ENCODE measurements at places on chromosomes 13 and 19. TPM values are rescaled to one million over a fixed set of nuclear protein-coding genes. Genes with fewer than 3 reads are reported as not detected.

GRCh38 chr19:55253842-55254624 is 4.8 kb downstream of the PPP6R1 start:
- DNase-seq: no peak

- no peak for DNase-seq
Measured at GRCh38 chr13:21316376-21316775, 139.9 kb downstream of the MRPL57 start.

DNA sequence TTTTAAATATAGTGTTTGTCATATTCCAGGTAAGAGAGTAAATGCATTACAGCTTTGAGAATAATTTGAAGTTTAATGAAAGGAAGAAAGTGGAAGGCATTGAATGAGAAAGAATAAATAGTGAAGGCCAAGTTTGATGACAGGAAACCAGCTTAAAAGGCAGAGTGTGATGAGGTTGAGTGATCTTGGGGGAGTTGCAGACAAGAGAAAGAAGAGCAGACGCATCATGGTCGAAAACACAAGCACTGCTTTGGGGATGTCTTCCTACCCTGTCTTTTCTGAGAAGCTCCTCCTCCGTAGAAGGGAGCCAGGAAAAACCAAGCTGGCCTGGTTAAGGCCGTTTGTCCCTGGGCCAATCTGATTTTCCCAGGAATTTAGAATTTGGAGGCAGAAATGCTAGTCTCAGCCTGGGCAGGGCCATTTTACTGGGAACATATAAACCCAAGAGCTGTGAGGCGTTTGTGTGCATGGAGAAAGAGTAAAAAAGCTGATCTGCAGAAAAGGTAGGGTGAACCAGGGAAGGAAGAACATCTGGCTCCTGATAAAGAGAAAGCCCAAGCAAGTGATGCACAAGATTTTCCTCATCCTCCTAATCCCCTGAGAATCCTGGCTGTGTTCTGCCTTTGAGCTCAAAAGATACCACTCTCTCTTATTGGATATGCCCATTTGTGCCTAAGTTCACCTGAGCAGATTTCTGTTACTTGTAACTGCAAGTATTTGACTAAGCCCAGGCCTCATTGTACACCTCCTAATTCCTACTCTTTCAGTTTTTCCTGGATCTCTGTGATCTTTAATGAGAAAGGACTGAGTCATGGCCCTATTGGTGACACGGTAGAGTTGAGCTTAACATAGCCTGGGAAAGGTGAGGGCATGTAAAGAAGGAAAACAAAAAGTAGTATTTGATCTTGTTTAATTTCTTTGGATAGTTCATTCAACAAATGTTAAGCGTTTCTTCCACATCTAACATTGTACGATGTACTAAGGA is 80.0 kb downstream of the WDFY2 start:
- no peak for DNase-seq

NCAN gene
- under 0.01 TPM for total RNA-seq

DNA sequence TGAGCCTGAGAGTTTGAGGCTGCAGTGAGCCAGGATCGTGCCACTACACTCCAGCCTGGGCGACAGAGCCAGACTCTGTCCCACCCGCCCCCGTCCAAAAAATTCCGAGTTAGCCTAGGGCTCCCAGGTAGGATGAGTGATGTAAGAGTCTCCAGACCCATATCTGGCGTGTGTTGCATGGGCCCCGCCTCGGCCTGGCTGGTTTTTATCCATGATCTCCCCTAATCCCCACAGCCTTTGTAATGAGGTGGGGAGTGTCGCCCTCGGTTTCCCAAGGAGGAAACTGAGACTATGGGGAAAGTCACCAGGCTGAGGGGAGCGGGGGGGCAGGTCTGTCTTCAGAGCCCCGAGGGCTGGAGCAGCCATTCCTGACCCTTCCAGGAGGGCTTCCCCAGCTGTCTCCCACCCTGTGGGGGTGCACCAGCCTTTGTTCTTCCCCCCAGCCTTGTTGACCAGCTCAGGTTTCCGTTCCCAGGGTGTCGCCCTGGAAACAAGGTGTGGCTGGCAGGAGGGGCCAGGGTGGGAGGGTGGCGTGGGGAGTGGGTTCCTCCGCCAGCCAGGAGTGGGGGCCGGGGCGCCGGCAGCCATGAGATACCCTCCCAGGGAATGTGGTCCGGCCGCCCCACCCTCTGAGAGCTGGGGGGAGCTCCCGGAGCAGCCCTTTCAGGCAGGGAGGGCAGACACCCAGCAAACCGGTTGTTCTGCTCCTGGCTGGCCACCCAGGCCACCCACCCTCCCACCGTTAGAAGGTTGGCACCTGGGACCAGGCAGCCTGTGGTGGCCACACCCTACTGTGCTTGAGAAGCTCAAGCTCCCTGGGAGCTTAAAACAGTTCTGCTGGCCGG is 11.5 kb downstream of the MYH14 start:
- no peak for DNase-seq

PABPC3 gene
- not detected for total RNA-seq

GRCh38 chr19:56253737-56254136 is 18.8 kb upstream of the EDDM13 start:
- peak; percentile 57 for DNase-seq

ZNF491 gene
- 0.90 TPM for total RNA-seq

- no peak for DNase-seq
Measured at GRCh38 chr19:42475366-42475765, 32.6 kb upstream of the CXCL17 start.

DNA sequence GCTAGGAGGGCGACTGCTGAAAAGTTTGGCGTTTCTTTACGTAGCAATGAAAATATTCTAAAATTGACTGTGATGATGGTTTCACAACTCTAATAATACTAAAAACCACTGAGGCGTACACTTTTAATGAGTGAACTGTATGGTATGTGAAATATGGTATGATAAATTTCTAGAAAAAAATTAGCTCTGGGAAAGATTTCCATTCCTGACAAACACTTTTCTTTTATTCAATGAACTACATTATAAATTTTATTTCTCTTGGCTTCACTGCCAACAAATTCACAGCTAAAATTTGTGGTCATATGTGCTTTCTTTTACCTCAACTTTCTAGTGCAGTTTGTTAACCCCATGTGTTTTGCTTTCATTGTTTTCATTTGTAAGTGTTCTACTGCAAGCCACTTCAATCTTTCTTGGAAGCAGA is 11.1 kb downstream of the ZC3H13 start:
- peak; percentile 8 for DNase-seq

DNA sequence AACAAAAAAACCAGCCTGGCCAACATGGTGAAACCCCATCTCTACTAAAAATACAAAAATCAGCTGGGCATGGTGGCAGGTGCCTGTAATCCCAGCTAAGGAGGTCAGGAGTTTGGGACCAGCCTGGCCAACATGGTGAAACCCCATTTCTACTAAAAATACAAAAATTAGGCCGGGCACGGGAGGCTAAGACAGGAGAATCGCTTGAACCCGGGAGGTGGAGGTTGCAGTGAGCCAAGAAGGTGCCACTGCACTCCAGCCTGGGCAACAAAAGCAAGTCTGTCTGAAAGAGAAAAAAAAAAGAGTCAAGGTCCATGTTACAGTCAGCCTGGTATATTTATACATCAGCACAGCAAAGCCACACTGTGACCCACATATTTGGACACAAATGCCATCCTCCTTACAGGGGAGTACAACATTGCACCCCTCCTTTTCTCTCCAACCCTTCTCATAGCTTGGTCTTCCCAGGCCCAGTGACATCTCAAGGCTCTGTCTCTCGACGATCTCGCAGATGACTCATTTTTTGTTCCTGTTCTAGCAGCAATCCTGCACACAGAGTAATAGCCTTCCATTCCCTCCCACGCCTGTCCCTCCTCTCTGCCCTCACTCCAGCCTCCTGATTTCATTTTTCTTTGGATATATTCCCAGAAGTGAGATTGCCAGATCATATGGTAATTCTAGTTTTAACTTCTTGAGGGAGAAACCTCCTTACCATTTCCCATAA is 21.0 kb upstream of the DPP9 start:
- DNase-seq: peak; percentile 91

- DNase-seq: peak; percentile 10
Measured at GRCh38 chr13:33723365-33723764, 94.6 kb upstream of the RFC3 start.

GRCh38 chr13:49374585-49375290 is 69.1 kb downstream of the CAB39L start:
- DNase-seq: peak; percentile 79

- DNase-seq: no peak
Measured at GRCh38 chr19:48364598-48365348, 606 bp downstream of the SYNGR4 start.

POLD1 gene
- total RNA-seq: 56.0 TPM

BICRA gene
- total RNA-seq: 1.8 TPM

DIAPH3 gene
- total RNA-seq: 33.6 TPM

- DNase-seq: no peak
Measured at GRCh38 chr19:40625406-40626120, 24.4 kb downstream of the LTBP4 start.

GRCh38 chr19:14218620-14219330 is 12.8 kb upstream of the ADGRL1 start:
- peak; percentile 9 for DNase-seq

- no peak for DNase-seq
Measured at GRCh38 chr13:100068133-100068931, 20.6 kb upstream of the PCCA start.

GRCh38 chr19:40365613-40366401 is 17.3 kb downstream of the PLD3 start:
- no peak for DNase-seq

DNA sequence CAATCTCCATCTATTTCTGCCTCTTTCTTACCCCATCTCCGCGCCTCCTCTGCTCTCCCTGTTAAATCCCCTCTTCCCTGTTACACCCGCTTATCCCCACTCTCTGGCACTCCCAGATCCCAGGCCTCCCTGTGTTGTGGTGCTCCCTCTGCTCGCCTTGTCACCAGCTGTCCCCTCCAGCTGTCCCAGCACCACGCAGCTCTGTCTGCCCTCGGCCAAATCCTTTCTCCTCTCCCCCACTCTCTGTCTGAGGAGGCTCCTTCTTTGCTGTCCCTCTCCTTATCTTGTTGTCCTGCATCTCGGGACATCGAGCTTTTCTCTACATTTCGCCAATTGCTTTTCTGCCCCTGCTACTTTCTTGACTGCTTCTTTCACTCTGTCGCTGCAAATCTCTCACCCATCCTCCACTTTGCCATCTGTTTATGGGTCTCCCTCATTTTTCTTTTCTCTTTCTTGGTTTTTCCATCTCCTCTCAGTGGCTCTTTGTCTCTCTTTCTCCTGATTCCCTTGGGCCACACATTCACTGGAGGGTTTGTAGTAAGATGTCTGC is 941 bp downstream of the ZNF160 start:
- DNase-seq: peak; percentile 22

DNA sequence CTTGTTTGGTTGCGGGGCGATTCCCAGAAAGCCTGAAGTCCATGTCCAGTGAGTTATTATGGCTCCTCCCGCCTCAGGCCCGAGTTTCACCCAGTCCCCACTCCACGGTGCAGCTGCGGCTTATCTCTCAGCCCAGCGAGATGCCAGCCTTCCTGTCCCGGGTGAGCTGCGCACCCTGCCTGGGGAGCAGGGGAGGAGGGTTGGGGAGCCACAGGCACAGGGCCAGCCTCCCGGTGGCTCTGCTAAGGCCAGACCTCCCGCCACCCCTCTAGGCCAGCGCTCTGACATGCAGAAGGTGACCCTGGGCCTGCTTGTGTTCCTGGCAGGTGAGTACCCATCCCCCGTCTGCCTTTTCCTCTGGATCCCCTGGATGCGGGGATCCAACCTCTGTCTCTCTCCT is 3.5 kb downstream of the FXYD3 start:
- DNase-seq: no peak

DNA sequence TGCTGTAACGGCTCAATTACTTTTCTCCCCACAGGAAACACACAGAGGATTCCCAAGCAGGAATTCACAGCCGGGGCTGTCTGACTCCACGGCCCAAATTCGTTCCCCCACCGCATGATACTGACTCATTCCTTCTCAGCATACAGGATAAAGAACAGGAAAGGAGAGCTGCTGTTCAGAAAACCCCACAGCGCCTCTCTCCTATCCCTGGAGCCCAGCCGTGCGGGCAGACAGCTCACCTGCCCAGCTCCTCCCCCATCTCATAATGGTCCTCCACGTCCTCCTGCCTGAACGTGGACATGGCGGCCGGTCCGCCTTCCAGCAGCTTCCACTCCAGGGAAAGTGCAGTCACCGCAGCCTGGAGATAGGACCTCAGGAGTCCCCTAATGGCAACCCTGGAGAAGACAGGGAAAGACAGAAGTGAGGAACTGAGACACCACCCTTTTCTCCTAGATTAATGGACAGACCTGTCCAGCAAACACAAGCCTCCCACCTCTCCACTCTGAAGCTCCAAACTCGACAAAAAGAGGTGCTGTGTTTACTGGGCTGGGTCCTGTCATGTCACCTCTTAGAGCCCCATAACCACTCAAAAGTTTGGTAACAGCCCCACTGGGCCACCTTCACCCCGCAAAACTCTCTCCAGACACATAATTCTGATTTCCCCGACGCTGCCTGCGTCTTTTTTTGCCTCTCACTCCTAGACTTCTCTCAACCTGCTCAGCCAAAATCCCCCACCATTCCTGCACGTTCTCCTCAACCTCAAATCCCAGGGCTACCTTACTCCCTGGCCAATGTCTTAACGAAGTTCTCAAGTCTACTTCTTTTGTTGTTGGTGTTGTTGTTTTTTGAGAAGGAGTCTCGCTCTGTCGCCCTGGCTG is 1.2 kb downstream of the DAPK3 start:
- DNase-seq: peak; percentile 92

- DNase-seq: peak; percentile 65
Measured at GRCh38 chr13:99980201-99980823, 1.3 kb upstream of the ZIC2 start.

- DNase-seq: no peak
Measured at GRCh38 chr19:58296104-58296503, 9.1 kb upstream of the ERVK3-1 start.

DKKL1 gene
- total RNA-seq: 0.46 TPM

DNA sequence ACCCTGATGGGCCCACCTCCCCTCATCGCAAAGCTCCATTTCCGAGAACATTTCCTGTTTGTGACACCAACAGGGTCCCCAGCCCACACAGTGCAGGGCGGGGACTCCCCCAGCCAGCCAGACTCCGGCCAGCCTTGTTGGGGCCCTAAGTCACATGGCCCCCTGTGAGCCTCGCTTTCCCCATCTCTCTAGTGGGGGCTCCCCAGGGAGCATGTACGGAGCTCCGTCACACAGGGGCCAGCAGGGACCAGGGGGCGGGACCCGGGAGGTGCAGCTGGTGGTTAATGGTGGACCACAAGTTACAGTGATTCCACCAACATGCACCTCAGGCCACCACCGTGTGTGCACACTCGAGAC is 1.7 kb downstream of the TBXA2R start:
- no peak for DNase-seq

GRCh38 chr19:14775869-14776586 is 2.3 kb downstream of the ADGRE2 start:
- DNase-seq: no peak

DNA sequence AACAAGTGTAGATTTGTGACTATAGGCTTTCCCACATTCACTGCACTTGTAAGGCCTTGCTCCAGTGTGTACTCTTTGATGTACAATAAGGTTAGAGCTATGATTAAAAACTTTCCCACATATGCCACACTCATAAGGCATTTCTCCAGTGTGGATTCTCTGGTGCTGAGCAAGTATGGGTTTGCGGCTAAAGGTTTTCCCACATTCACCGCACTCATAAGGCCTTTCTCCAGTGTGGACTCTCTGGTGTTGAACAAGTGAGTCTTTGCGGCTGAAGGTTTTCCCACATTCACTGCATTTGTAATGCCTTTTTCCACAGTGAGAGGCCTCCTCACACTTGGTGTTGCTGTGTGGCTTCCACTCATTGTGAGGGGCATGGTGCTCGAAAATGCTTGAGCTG is 3.7 kb downstream of the ZNF772 start:
- DNase-seq: no peak

- peak; percentile 93 for DNase-seq
Measured at GRCh38 chr13:84400706-84401105, 518.4 kb upstream of the SLITRK1 start.

- no peak for DNase-seq
Measured at GRCh38 chr19:11100049-11100448, 10.8 kb downstream of the LDLR start.

Data from LHCN-M2 (cell line).